Uterus (tissue), 4 donors: ENCODE measurements at places on chromosomes 1 and 21. TPM values are rescaled to one million over a fixed set of nuclear protein-coding genes. Genes with fewer than 3 reads are reported as not detected.

- no peak for DNase-seq
These were observed 180.9 kb upstream of the PRMT6 start for GRCh38 chr1:106875622-106876021.

GRCh38 chr1:199784138-199784895 lies 243.2 kb upstream of the NR5A2 start:
- DNase-seq, result no peak

DNA sequence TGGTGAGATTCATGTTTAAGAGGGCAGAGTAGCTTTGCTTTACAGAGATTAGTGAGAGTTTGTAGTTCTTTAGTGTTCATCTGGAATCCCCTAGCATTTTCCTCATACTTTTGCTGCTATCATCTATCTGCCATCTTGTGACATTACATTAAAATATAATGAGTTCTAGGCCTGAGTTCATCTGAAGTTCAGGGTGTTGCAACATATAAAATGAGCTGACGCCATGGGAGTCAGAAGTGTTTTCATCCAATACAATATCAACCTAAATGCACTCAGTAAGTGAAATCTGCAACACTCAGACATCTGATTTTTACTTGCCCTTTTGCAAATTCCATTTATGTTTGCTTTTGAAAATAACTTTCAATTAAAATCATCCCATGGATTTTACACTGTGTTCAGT lies 153.8 kb downstream of the NTNG1 start:
- no peak for DNase-seq

- no peak for DNase-seq
These were observed 29.0 kb downstream of the WNT3A start for GRCh38 chr1:228035844-228036243.

- DNase-seq, result no peak
These were observed 34.9 kb upstream of the RUNX3 start for GRCh38 chr1:24964811-24965570.

GRCh38 chr1:89563957-89564604 lies 39.5 kb downstream of the LRRC8B start:
- no peak for DNase-seq

DNA sequence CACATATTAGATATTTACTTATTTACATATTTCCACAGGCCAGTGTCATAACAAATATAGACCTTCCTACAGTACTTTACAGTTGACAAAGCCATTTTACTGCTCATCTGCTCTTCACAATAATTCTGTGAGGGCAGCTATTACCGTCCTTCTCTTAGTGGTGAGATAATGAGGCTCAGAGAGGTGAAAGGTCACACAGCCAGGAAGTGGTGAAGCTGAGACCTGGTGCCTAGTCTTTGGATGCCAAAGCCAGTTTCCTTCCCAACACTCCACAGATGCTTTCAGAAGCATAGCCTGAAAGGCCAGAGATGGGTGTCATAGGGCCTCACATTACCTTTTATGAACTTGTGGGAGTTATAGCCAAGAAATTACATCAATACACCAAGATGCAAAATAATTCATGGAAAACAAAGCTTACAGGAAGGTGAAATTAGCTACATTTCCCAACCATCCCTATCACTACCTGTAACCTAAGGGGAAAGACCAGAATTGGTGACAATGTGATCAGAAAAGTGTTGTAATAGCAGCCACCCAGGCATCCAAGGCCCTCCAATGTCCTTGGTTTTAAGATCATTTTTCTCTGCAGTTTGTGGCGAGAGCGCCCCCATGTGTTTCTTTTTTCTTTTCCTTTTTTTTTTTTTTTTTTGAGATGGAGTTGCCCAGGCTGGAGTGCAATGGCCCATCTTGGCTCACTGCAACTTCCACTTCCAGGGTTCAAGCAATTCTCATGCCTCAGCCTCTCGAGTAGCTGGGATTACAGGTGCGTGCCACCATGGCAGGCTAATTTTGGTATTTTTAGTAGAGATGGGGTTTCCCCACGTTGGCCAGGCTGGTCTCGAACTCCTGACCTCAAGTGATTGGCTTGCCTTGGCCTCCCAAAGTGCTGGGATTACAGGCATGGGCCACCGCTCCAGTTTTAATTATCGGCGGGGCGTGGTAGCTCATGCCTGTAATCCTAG lies 26.5 kb upstream of the RPL11 start:
- no peak for DNase-seq

GRCh38 chr1:80278936-80279335 lies 1272.4 kb upstream of the ADGRL4 start:
- DNase-seq, result no peak

GRCh38 chr1:54777431-54777830 lies 13.1 kb upstream of the PARS2 start:
- DNase-seq, result no peak

- no peak for DNase-seq
These were observed 29.1 kb upstream of the IVNS1ABP start for GRCh38 chr1:185345913-185346720.

DNA sequence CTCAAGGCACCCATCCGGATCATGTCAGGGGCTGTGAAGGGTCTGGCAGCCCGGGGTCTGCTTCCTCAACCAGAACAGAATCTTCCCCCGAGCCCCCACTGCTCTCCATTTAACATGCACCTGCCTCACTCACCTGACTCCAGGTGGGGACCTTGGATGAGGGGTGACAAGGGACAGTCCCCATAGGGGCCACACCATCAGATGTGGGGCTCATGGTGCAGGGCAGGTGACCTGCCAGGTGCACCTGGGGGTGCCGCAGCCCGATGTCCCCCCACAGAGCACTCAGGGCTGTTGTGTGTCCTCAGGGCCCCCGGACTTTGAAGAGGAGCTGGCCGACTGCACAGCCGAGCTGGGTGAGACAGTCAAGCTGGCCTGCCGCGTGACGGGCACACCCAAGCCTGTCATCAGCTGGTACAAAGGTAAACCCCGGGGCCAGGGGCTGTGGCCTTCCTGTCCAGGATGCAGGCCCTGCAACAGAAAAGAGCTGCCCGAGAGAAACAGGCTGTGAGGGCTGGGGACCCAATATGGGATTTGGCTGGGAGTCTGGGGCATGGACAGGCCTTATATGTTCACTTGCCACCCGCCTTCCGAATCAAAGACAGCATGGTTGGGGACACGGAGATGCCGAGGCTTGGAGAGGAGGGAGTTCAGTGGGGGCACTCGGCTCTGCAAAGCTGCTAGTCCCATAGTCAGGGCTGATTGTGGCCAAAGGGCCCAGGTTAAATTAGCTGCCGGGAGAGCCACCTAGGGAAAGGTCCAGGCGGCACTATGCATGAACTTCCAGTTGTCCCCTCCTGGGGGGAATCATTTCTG lies 64.6 kb downstream of the TRIM11 start:
- peak; percentile 8 for DNase-seq

The BLACAT1 gene
- not detected for total RNA-seq

The LRRC53 gene
- not detected for total RNA-seq

The TRIM67 gene
- not detected for total RNA-seq

The SLC44A5 gene
- 5.5 TPM for total RNA-seq

The CENPL gene
- 4.7 TPM for total RNA-seq
